ENCODE measurements at places on chromosomes 11 and 22.

DNA sequence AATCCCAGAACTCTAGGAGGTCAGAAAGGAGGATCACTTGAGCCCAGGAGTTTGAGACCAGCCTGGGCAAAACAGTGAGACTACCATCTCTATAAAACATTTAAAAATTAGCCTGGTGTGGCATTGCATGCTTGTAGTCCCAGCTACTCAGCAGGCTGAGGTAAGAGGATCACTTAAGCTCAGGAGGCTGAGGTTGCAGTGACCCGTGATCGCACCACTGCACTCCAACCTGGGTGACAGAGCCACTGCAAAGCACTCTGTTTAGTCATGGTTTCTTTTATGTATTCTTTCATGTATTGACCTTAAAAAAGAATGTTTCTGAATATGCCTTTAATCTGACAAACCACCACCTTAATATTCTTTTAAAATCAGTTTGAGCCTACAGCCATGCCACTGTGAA is 52.2 kb downstream of the BIRC2 start:
- DNase-seq = no peak

DNA sequence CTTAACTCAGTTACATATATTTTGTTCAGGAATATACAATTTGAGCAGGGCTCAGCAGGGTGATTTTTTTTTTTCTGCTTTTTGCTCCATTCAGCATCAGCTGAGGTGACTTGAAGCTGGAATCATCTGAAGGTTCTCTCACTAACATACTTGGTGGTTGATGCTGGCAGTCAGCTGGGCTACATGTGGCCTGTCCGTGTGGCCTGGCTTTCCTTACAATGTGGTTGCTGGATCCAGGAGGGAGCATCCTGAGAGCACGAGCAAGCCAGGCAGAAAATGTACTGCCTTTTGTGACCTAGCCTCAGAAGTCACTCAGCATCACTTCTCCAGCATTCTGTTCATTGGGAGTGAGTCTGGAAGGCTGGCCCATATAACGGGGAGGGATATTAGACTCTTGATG is 151.6 kb upstream of the E2F8 start:
- DNase-seq = no peak

DNA sequence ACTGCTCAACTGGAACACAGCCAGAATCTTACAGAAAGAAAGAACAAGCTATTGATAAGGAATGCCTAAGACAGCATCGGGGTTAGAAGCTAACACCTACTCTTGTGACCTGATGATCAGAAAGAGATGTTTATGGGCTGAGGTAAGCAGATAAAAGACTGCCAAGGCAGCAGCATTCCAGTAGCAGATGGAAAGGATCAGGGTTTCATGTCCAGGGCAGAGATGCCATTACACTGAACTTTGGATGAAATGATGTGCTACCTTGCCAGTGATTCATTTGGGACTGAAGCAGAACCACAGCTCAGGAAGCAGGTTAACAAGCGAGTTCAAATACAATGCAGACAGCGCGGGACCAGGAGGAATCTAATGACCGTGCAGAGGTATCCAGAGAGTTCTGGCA is 27.1 kb upstream of the APOA1 start:
- no peak for DNase-seq

DNA sequence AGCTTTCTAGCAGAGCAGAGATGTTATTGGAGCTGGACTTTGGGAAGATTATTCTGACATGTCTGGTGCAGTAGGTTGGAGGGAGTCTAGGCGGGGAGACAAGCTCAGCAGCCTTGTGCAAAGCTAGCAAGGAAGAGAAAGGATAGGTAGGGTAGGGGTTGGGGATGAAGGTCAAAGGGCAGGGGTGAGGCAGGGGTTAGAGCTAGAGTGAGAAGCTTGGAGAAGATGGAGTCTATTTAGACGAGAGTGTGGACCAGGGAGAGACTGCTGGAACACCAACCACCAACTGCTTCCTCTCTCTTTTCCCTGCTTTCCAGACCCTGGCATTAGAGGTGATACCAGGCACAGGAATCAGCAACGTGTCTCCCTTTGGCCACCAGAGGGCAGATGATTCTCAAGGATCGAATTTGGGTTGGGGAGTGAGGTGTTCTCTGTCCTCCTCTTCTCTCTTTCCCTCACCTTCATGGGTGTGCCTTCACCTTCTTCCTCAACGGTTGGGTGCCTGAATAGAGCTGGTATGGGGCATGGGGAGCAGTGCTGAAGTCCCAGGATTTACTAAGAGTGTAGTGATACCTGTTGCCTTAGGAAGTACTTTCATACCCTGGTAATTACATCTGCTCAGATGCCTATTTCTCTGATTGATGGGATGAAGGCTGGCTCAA is 1.8 kb upstream of the MARK2 start:
- DNase-seq = no peak

DNA sequence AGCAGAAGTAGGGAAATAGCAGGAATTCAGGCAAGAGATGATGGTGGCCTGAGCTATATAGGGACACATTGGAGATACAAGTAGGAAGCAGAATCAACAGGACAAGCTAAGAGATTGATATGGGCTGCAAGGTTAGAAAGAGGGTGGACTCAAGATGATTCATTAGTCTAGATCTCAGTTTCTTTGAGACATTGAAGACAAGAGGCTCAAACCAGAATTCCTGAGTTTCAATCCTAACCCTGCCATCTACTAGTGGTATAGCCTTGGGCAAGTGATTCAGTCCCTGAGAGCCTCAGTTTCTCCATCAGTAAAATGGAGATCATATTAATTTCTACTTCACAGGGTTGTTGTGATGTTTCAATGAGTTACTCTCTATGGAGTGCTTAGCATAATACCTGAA is 53.1 kb upstream of the NAV2 start:
- no peak for DNase-seq

DNA sequence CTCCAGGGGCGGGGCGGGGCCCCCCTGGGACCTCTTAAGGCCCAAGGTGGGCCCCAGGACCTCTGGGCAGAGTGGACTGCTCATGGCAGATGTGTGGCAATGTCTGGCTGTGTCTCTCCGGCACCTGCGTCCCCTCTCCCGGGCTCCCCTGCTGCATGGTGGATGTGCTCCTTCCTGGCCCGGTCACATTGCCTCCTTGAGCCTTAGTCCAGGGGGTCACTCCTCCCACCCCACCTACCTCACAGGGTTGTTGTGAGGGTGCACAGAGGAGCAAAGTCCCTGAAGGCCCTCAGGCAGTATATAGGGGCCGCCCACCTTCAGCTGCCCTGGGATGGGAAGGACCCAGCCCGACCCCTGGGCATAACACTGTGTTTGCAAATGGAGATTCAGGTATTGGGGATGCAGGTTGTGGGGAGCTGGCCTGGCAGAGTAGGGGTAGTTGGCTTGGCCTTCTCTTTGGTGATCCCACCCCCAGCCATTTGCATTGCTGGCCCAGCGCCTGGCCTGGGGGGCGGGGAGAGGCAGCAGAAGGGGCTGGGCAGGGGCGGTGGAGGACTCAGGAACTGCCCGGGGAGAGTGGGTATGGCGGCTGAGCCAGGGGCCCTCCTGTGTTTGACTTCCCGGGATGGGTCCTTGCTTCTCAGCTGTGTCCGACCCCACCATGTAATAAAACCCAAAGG is 11.3 kb downstream of the KCTD17 start:
- DNase-seq = no peak
